Endothelial cell (in vitro differentiated cells): ENCODE measurements at places on chromosomes 1 and 21.

- DNase-seq: no peak
Measured at GRCh38 chr1:78745111-78745510, 95.5 kb downstream of the IFI44 start.

- DNase-seq: no peak
Measured at GRCh38 chr21:45141507-45141906, 67.1 kb downstream of the ADARB1 start.

GRCh38 chr1:113137563-113137962, 64.6 kb downstream of the LRIG2 start:
- no peak for DNase-seq

GRCh38 chr21:46061063-46061462, 36.8 kb upstream of the COL6A2 start:
- no peak for DNase-seq

- DNase-seq: no peak
Measured at GRCh38 chr1:54380290-54380882, 25.8 kb downstream of the SSBP3 start.

GRCh38 chr21:14691914-14692313, 145.8 kb upstream of the SAMSN1 start:
- no peak for DNase-seq

DNA sequence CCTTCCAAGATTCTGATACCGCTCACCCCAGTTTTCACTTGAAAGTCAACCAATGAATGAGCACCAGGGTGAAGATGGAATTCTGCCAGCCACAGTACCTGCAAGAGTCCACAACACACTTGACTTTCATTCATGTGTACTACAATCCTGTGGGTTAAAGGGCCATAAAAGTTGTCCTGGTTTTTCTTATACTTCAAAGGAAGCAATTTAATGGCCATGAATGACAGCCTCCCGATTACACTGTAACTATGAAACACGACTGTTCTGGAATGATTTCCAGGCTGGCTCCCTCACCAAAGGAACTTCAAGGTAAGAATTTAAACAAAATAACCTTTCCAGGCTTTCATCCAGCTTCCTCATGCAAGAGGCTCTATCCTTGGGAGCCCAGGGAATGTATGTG, 502.8 kb downstream of the SMYD3 start:
- no peak for DNase-seq

DNA sequence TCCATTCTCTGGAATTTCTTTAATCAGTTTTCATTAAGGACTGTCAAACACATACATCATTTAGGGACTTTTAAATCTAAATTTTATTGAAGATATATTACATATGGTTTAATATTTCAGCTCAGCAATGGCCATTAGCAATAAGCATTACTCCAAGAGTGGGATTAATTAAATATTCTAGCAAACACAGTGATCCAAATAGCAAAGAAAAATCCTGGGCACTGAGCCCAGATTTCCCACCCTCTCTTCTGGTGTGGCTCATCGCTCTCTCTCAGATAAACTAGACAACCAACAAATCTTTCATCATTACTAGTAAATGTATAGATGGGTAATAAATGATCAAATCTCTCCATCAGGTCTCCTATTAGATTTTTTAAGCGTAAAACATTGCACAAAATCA, 53.5 kb upstream of the FOXD3 start:
- no peak for DNase-seq

DNA sequence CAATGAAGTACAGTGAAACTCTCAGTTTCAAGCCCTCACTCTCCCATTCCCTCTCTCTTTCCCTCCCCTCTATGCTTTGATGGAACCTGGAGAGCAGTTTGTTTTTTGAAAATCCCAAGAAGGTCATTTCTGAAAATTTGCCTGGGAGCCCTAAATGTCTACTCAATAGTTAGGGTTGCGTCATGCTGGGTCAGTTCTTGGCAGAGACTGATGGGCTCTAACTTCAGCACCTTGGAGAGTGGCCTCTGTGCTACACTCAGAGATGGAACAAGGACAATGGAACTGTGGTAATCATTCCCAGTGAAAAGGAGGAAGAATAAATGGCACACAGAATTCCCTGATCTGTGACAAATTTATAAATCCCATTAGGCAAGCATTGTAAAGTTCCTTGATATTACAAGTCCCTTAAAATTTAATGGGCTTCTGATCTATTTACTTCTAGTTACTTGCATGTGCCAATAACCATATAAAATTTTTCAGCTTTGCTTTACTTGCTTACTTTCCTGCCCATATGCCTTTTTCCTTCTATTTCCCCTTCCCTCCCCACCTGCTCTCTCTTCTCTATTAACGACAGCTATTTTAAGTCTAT, 182.9 kb upstream of the KCND3 start:
- peak; percentile 73 for DNase-seq

GRCh38 chr21:29424728-29425127, 126.0 kb downstream of the BACH1 start:
- no peak for DNase-seq

DNA sequence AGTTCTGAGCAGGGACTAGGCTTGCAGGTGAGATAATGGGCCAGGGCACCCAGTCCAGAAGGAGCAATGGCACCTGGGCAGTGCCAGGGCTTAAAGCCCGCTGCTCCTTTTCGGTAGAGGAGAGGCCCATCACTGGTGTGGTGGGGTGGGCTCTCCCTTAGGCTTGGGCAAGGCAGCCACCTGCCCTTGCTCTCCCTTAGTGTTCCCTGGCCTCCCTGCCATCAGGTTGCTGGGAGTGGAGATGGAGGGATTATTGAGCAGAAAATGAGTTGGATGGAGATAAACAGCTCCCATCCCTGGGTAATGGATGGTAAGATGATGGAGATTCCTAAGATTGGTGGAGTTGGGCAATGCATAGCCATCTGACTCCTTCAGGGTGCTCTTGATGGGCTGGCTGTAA, 7.9 kb downstream of the MYOG start:
- no peak for DNase-seq

DNA sequence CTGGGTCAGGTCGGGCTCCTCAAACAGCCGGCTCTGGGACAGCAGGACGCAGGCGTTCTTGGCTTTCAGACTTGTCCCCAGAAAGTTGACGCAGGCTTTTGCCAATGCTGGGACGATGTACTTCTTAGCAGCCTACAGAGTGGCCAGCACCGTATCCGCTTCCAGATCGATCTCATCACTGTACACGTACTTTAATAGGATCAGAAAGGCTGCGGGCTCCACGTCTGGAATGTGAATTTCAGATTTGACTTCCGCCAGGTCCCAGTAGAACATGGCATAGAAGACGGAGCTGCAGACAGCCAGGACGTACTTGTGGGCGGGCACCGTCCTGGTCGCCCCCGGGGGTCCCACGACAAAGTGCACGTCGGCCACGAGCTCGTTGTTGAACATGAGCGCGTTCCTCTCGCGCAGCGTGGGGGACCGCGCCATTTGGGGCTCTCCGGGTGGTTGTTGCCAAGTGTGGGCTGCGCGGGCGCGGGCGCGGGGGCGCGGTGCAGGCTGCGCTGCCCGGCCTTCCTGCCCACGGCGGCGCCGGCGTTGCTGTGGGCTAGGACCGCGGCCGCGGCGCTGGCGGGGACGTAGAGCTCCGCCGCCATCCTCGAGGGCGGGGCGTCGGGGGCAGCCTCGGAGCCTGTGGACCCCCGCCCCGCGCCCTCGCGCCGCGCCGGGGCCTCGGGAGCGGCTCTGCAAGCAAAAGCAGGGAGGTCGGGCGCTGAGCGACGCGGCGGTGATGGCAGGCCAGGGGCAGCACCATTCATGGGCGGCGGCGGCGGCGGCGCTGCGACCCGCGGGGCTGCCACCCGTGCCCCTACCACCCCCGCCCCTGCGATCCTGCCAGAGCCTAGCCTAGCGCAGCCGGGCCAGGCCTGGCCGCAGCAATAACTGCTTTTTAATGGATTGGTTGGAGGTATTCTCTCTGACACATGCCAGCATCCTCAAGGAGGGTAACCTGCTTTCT, 10.6 kb downstream of the CNR2 start:
- no peak for DNase-seq

- no peak for DNase-seq
Measured at GRCh38 chr1:84000954-84001495, 2.1 kb upstream of the TTLL7 start.

DNA sequence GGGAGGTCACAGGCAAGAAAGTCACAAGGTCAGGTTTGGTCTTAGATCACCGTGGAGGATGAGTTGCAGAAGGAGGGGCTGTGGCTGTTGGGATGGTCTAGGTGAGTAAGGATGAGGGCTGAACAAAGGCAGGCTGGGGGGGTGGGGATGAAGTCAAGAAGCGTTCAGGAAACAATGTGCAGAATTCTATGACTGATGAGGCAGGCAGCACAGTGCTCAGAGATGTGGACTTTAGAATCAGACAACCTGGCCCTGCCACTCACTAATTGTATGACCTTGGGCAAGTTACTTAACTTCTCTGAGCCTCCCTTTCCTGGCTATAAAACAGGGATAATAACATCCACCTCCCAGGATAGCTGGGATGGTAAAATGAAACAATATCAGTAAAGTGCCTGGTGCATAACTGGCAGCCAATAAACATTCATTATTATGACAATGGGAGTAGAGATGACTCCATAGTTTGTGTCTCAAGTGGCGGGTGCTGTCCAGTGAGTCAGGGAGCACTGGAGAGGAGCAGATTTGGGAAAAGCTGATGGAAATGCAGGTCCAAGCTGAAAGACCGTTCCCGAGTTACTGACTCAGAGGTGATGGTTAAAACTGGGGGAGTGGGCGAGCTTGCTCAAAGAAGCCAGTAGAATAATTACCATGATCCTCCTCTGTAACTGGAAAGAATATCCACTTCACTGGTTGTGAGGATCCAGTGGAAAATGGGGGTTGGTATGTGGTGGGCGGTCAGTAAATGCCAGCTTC, 2.1 kb downstream of the TIE1 start:
- DNase-seq: no peak

DNA sequence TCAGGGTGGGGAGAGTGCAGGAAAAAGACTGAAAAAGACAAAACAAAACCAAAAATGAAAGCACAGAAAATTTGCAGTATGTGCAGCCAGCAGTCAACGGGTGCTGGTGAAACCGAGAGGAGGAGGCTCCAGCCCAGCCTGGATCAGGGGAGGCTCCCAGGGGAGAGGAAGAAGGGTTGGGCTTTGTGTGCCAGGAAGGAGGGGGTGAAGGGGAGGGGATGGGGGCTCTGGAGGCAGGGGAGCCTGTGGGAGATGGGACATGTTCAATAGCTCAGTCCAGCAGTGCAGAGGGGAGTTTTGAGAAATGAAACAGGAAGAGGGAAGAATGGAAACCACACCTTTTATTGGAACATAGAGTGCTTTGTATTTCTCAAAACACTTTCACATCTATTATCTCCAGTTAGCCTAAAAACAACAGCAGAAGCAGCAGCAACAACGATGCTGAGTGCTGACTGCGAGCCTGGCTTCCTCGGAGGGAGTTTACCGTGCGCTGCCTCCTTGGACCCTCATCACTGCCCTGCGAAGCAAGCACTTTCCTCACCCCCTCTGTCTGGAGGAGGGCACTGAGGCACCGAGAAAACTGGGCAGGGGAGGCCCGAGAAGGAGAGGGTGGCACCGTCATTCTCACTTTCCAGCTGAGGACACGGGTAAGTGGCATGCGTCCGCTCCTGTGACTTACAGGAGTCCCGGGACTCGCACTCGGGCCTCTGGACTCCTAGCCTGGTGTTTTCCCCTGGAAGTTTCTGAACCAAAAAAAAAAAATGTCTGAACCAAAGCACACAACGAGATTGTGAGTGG, 62.9 kb downstream of the MDM4 start:
- DNase-seq: no peak

- DNase-seq: no peak
Measured at GRCh38 chr1:225250432-225250831, 177.4 kb downstream of the LBR start.

DNA sequence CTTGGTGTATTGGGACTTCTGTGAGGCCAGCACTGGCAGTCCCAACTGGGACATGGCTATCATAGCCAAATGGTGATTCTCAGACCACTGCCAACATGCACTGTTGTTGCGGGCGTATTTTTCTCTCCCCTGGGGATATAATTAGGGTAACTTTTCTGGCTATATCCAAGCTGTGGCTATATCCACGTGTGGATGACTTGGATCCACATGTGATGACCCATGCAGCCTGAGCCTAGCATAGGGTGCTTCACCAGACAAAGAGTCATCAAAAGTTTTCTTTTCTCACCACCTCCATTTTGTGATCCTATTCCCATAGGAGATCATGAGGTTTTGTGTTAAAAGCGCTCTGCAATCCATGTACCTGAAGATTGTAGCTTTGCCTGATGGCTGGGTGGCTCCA, 51.2 kb upstream of the CSF3R start:
- no peak for DNase-seq

GRCh38 chr1:50973255-50973654, 3.2 kb downstream of the CDKN2C start:
- no peak for DNase-seq

- no peak for DNase-seq
Measured at GRCh38 chr1:7299329-7299799, 471.7 kb upstream of the VAMP3 start.

DNA sequence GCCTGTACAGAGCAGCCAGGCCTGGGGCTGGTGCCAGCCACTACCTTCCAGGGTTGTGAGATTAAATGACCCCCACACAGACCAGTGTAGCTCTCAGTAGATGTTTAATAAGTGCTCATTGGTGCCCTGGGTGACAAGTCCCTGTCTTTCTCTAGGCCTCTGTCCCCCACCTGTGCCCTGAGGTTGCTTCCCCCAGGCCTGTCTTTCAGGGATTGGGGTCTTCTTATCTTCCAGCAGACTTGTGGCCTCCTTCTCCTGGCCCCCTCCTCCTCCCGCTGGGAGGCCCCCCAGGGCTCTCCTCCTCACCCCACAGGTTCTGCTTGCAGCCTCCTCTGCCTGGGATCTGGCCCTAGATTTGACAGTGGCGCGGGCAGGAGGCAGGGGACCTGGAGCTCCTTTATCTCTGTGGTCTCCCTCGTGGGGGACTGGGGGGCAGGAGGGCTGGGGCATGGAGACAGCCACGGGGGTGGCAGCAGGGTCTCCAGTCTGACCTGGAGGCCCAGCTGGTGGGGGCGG, 40.3 kb downstream of the EPHA2 start:
- DNase-seq: no peak

DNA sequence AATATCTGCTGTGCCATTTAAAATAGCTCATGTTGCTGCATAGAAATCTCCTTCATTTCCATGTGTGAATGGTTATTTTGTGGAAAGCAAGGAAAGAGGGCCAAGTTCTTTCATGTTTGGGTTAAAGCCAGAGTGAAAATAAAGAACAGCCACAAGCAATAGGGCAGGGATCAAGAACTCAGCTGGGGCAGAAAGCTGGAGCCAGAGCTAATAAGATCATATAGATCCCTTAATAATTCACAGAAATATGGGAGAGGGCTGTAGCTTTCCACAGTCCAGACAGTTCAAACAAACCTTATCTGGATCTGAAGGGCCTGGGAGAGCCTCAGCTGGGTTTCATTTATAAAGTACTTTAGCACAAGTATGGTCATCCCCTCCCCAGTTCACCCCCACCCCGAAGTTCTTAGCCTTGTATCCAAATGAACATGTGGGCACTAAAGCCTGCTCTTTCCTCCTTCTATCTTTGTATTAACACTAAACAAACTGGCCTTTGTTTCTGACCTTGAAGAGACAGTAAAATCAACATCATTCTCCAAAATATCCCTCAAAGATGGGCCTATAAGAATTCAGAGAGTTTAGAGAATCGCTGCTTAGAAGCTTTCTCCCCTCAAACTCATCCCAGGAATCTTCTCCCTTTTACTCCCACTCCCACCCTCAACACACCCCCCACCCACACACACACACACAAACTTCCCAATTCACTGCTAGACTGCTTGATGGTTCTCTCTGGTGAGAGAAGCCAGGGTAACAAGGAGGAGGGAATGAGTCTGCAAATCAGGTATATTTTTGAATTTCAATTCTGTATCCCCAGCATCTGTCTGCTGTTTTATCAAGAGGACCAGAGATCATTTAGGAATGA, 41.7 kb downstream of the UTP25 start:
- no peak for DNase-seq

- DNase-seq: no peak
Measured at GRCh38 chr1:170891872-170892271, 43.5 kb upstream of the MROH9 start.

GRCh38 chr1:8317647-8318381, at the start of gene SLC45A1:
Gene SLC45A1, plus strand, starts transcription at chr1:8318114. Its CDS starts 6,216 bp downstream, at chr1:8324330.
- peak; percentile 56 for DNase-seq
